ENCODE measurements at places on chromosomes 16 and 17.

DNA sequence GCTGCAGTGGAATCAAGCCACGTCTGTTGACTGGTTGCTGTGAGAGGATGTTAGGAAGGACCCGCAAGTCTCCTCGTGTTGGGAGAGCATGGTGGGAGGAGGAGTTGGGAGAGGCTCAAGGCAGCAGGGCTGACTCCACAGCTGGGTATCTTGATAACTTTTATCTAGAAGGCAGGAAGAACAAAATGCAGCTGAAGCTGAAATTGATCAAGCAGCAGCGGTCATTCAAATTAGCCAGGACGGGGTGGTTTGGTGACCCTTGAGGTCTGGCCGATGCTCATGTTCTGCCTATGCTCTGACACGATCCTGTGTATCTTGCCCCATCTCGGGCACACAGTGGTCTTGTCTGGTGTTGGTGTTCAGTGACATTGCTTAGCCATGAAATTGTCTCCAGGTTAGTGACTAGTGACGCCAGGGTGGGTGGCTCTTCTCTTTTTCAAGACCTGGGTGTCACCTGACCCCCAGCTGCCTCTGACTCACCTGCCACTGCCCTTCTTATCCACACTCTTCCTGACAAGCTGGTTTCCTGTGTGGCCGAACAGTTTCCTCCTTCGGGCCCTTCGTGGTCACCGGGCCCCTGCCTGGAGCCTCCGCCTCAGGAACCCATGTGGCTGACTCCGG is 19.1 kb downstream of the NPTX1 start:
- DNase-seq, result no peak

DNA sequence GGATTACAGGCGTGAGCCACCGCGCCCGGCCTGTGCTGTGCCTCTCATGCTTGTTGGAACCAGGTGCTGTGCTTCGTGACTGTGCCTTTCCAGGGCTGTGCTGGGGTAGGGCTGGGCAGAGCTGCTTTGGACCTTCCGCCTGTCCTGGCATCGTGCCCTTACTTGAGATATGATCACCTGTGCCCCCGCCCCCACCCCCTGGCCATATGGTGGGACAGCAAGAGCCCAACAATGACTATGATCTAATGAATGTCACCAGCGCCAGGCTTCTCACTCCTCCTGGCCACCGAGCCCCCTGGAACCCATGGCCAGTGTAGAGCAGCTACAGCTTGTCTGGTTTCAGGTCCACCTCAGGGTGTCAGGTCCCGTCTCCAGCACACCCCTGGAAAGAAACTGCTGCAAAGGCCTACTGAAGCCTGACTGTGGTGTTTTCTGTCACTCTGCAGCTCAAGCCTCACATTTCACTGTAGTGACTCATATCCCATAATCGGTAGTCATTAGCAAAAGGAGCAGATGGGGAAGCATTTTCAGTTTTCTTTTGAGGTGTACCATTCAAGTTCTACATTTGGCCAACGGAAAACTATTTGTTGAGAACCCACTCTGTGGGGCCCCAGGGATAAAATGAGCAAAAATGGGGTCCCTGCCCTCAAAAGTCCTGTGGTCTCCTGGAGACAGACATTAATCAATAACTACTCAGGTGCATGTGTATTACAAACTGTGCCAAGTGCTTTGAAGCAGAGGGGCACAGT is 22.1 kb downstream of the FCSK start:
- no peak for DNase-seq

DNA sequence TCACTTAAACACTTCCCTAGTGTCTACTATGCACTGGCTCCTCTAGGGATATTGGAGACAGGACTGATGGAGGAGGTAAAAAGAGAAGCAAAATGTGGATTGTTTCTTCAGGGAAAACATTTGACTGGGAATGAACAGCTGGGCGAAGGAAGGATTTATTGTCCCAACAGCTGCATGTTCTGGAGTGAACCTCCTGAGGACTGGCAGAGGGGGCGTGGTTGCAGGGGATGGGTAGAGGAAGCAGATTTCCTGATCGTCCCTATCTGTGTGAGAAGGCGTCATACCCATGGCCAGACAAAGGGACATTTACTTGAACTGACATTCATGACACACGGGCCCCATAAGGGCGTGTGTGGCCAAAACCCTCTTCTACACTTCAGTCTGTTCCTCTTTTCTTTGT is 321.5 kb downstream of the MAP2K4 start:
- DNase-seq, result no peak

GRCh38 chr17:1034652-1035210 is 37.8 kb downstream of the TIMM22 start:
- DNase-seq, result no peak

DNA sequence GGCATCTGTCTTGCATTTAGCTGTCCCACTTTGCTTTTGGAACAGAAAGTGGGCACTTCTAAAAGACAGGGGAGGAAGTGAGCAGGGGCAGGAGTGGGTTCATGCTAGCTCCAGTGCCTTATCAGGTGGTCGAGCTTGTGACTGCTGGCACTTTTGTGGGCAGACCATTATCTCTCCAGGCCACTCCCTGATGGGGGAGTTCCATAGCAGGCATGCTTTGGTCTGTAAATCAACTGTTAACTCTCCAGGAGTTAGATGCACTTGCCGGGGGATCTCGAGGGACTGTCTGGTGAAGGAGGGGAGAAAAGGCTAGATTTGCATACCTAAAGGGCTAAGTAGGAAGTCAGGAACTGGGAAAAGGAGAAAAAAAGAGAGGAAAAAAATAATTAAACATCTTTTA is 9.3 kb upstream of the CARD14 start:
- DNase-seq, result no peak

DNA sequence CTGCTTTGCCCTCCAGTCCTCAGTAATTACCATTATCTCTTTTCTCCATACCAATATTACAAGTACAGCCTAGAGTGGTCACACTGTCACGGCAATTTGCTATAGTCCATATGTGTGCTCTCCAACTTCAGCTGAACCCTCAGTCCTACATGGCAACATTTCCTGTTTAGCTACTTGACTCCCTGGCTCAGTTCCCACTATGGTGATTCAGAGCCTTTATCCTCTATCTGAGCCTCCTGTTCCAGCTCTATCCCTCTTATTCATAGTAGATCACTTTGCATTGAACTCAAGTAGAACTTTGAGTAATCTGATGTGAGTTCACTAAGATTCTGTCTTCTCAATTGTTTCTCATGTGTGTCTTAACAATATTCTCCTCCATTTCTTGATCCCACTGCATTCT is 43.7 kb upstream of the GOSR1 start:
- DNase-seq, result no peak

DNA sequence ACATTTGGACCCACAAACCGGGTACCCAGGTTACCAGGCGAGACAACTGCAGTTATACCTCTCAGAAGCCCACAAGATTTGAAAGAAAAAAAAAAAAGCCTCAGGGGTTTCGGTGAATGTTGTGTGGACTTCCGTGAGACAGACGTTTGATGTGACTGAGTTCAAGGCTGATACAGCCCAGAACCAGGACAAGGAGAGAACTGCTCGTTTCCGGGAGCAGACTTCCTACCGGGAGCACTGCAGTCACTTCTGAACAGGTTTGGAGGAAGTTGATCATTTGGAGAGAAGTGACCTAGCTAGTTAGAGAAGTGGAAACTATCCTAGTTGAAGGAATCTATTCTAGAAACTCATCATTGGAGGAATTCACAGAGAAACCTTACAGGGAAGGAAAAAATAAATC is 847 bp downstream of the CKLF start:
- DNase-seq, result no peak

DNA sequence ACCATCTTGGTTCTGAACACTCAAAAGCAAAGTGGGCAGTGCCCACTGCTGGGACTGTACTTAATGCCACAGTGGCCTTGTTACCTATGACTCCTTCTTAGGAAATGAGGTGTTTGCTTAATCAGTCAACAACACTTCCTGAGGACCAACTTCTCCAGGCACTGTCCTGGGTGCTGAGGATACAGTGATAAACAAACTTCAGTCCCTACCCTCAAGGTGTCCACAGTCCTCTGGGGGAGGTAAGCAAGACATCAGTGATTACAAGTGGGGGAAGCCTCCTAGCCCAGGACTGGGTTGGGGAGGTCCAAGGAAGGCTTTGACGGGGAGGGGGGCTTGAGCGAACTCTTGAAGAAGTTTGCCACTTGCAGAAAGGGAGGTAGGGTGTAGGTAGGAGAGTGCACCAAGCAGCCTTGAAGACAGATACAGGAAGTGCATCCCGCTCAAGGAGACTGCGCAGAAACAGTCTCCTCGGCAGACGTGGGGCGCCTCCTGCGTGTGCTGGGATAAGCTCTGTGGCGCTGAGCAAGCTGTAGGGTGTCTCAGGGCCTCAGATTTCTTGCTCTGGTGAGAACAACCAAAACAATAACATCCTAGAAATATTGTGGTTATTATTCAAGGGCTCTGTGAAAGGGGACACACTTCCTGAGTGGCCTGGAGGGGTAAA is 2.6 kb upstream of the ABCC3 start:
- no peak for DNase-seq

GRCh38 chr17:6578491-6578890 is 22.1 kb upstream of the PITPNM3 start:
- DNase-seq, result no peak

GRCh38 chr17:44331249-44331760 is 6.7 kb upstream of the SLC25A39 start:
- peak; percentile 65 for DNase-seq

- DNase-seq, result no peak
These were observed 9.7 kb upstream of the PRSS22 start for GRCh38 chr16:2867661-2867986.

DNA sequence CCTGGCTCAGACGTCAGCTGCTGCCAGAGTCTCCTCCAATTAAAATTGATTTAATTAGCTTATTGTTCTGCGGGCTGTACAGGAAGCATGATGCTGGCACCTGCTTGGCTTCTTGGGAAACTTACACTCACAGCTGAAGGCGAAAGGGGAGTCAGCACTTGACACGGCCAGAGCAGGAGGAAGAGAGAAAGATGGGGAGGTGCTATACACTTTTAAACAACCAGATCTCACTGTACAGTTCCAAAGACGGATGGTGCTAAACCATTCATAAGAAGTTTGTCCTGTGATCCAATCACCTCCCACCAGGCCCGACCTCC is 1.4 kb upstream of the PRDM7 start:
- DNase-seq, result no peak

GRCh38 chr17:66904760-66905624 is 59.5 kb upstream of the CACNG4 start:
- DNase-seq, result no peak

DNA sequence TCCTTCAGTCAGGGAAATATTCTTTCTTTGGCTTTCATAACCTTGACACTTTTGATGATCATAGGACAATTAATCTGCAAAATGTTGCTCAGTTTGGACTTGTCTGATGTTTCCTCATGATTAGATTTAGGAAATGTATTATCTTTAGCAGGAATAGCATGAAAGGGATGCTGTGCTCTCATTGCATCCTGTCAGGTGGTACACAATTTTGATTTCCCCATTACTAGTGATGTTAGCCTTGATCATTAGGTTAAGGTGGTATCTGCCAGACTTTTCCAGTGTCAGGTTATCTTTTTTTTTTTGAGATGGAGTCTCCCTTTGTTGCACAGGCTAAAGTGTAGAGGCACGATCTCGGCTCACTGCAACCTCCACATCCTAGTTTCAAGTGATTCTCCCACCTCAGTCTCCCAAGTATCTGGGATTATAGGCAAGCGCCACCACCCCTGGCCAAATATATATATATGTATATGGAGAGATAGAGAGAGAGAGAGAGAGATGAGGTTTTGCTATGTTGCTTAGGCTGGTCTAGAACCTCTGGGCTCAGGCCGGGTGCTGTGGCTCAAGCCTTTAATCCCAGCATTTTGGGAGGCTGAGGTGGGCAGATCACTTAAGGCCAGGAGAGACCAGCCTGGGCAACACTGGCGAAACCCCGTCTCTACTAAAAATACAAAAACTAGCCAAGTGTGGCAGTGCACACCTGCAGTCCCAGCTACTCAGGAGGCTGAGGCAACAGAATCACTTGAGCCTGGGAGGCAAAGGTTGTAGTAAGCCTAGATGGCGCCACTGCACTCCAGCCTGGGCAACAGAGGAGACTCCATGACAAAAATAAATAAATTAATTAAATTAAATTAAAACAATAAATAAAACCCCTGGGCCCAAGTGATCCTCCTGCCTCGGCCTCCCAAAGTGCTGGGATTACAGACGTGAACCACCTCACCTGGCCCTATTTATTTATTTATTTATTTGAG is 15.8 kb upstream of the CAVIN1 start:
- no peak for DNase-seq

GRCh38 chr16:87815567-87815966 is 49.8 kb upstream of the KLHDC4 start:
- DNase-seq, result no peak

- DNase-seq, result no peak
These were observed 181.6 kb downstream of the RAB11FIP4 start for GRCh38 chr17:31573047-31573446.

- no peak for DNase-seq
These were observed 5.6 kb downstream of the NOG start for GRCh38 chr17:56599088-56599487.

GRCh38 chr16:87344931-87345631 is 27.9 kb upstream of the C16orf95 start:
- DNase-seq, result no peak

DNA sequence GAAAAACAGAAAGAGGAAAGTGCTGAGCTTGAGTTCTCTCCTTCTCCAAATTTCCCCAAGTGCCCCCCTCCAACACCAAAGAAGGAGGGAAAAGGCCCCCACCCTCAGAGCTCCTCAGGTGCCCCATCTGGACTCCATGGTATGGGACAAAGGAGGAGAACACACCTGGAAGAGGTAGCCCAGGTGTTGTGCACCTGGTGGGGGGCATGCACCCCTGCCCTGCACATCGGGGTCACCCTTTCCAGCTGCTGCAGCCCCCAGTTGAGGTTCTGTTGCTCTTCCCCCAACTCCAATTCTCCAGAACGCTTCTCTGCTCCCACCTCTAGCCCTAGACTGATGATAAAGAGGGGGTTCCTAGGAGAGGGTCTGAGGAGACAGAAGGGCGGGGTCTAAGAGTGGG is 3.0 kb upstream of the COL1A1 start:
- DNase-seq, result no peak

DNA sequence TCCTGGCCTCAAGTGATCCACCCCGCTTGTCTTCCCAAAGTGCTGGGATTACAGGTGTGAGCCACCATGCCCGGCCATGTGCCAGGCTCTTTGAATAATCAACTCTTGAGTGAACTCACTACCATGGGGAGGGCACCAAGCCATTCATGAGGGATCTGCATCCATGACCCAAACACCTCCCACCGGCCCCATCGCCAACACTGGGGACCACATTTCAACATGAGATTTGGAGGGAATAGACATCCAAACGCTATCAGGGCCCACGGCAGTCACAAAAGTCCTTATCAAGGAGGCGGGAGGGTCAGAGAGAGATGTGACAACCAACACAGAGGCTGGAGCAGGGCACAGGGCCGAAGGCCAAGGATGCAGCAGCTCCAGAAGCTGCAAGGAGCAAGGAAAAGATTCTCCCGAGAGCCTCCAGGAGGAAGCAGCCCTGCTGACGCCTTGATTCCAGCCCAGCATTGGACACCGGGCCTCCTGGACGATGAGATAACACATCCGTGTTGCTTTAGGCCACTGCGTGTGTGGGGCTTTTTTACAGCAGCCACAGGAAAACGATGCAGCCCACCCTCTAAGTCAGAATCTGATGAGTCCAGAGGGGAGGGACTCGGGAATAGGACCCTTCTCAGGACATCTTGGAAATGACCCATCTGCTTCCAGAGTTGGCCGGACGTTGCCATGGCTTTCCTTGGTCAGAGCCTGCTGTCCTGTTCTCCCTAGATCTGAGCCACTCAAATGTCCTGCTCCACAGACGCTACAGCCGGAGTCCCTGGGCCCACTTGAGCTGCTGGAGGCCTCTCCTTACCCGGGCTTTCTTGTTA is 47.3 kb upstream of the CMIP start:
- no peak for DNase-seq

- no peak for DNase-seq
These were observed 130.3 kb upstream of the RBBP6 start for GRCh38 chr16:24409045-24409444.
